Fibroblast of skin of left quadriceps (primary cell): ENCODE measurements at places on chromosomes 5 and 9.

DNA sequence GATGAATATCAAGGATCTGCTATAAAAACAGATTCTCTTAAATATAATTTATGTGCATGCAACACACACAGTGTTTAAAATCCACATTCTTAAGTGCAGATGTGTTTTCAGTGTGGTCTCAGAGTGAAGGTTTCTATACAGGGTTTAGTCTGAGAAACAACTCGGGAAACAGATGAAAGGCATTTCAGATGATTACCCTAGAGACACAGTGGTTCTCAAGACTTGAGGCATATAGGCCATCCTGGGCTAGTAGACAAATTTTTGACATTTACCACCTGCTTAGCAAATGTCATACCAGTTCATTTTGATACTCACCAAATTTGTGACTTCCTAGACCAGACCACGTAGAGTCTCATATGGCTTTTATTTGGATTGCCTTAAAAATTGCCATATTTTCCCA lies 216.5 kb downstream of the ARL15 start:
- DNase-seq: no peak

GRCh38 chr5:1380910-1381309 lies 36.0 kb upstream of the CLPTM1L start:
- no peak for DNase-seq

GRCh38 chr5:130063603-130064002 lies 159.3 kb downstream of the CHSY3 start:
- DNase-seq: no peak

GRCh38 chr5:171137768-171138525 lies 171.1 kb upstream of the TLX3 start:
- no peak for DNase-seq

- no peak for DNase-seq
These were observed 135.7 kb downstream of the DOCK8 start for GRCh38 chr9:350384-350783.

- no peak for DNase-seq
These were observed 205.2 kb upstream of the EDIL3 start for GRCh38 chr5:84589926-84590325.

- DNase-seq: no peak
These were observed 757.7 kb upstream of the CHD1 start for GRCh38 chr5:99686538-99686937.

GRCh38 chr9:115891929-115892328 lies 261.7 kb upstream of the PAPPA start:
- peak; percentile 90 for DNase-seq

GRCh38 chr5:156594406-156594805 lies 255.7 kb upstream of the PPP1R2B start:
- no peak for DNase-seq

DNA sequence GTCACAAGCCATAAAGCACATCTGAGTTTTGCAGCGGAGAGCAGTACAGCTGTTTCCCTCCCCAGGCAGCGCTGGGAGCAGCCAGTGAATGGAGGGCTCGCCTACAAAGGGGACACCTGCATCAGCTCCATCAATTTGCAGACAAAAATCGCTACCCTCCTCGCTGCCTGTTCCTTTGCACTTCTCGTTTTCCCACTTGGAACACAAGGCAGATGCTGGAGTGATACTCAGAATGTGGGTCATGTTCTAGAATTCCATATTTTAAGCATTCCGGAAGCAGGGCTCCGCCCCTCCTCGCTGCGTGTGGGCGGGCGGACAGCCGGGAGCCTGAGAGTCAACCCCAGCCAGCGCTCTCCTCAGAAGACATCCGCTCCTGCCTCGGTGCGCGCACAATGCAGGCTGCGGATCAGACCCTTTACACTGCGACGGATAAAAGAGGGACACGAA lies 92.1 kb downstream of the LMNB1 start:
- DNase-seq: no peak

DNA sequence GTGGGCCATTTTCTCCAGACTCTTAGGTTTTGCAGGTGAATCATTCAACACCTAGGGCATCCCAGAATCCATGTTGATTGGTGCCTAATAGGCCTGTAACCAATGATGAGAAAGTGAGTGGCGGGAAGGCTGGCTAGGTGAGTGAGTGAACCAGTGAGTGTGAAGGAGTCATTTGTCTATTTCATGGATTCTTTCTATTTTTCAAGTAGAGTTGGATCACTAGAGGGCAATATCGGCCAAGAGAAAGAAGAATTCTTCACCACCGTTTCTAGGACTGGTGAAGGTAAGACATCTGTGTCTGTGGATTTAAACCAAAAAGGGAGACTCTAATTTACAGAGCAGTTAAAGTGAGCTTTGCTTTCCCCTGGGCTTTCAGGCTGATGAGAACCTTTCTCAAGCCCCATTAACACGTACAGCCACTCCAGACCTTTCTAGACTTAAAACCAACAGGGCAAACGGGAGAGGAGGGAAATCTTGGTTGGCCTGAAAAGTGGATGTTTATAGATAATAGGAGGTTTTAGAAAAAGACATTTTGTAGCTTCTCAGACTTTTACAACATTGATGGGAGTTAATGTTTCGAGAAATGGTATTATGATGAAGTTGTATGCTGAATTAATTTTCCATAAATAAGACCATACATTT lies 114.3 kb upstream of the IL12B start:
- DNase-seq: peak; percentile 55

- no peak for DNase-seq
These were observed 105.9 kb downstream of the UNC13B start for GRCh38 chr9:35267710-35268109.

- DNase-seq: no peak
These were observed 422.2 kb upstream of the TLE4 start for GRCh38 chr9:79149585-79149984.

DNA sequence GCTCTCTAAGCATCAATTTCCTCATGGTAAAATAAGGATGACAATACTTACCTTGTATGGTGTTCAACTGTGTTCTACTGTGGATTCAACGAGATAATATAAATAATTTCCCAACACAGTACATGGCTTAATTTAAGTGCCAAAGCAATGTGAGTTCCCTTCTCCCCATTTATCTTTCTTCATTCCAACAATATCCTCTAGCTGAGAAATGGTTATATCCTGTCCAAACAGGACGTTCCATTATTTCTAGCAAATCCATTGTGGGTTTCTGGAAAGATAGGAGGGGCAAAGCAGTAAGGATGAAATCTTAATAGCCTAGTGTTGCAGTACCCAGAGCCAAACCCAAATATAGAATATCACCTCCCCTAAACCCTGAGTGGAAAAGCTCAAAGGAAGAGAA lies 22.0 kb downstream of the ABCA1 start:
- no peak for DNase-seq

GRCh38 chr5:137792303-137792702 lies 38.1 kb upstream of the HNRNPA0 start:
- DNase-seq: no peak

GRCh38 chr9:3435732-3436131 lies 90.1 kb downstream of the RFX3 start:
- no peak for DNase-seq
